ENCODE measurements at places on chromosomes 16 and 17.
A peak's percentile ranks its signal among the peaks of the same experiment; 100 is the strongest.

GRCh38 chr16:13634253-13634652, 285.7 kb upstream of the ERCC4 start:
- no peak for ATAC-seq

DNA sequence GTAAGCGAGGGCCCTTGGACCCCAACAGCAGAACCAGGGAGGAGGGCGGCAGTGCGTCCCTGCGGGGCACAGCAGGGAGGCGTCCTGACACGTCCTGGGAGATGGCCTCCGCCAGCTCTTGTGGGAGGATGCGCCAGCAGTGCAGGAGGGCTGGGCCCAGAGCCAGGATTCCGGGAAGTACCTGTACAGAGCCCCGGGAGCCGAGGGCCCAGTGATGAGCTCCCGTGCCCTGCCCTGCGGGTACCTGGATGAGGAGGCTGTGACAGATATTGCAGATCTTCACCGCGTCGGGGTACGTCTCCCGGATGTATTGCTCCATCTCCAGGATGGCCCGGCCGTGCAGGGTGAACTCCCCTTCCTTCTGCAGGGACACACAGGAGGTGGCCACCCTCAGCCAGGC, 23.1 kb downstream of the KDM8 start:
- ATAC-seq: no peak

DNA sequence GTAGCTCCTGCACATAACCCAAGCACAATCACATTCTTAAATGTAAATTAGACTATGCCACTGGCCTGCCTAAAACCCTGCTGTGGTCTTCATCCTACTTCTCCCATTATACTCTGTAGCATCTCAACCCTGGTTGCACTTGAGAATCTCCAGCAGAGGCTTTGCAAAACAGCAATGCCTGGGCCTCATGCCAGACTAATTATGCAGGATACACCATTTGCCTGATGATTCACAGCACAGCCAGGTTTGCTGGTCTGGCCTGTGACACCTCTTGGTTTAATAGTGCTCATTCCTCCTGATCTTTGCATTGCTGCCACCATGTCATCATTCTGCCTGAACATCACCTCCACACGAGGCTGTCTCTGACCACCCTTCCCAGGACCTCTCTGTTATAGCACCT, 491.9 kb upstream of the TOM1L1 start:
- no peak for ATAC-seq

GRCh38 chr17:46869975-46870803, 18.8 kb downstream of the WNT9B start:
- ATAC-seq: no peak

- ATAC-seq: no peak
These were observed 50.0 kb upstream of the N4BP1 start for GRCh38 chr16:48659940-48660339.

DNA sequence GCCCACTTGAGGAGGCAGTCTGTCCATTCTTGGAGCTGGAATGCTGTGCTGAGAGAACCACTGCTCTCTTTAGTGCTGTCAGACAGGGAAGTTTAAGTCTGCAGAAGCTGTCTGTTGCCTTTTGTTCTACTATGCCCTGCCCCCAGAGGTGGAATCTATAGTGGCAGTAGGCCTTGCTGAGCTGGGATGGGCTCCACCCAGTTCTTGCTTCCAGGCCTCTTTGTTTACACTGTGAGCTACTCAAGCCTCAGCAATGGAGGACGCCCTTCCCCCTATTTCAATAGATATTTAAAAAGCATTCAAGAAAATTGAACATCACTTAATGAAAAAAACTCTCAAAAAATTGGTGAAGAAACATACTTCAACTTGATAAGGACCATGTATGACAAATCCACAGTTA, 313.5 kb downstream of the PHKB start:
- no peak for ATAC-seq

GRCh38 chr16:5205361-5206040, 107.9 kb upstream of the EEF2KMT start:
- no peak for ATAC-seq

- no peak for ATAC-seq
These were observed 14.9 kb downstream of the CDH16 start for GRCh38 chr16:66903544-66904427.

GRCh38 chr16:22668318-22668717, 145.6 kb upstream of the HS3ST2 start:
- ATAC-seq: no peak

GRCh38 chr16:66551788-66552285, 539 bp upstream of the CKLF start:
- ATAC-seq: no peak

DNA sequence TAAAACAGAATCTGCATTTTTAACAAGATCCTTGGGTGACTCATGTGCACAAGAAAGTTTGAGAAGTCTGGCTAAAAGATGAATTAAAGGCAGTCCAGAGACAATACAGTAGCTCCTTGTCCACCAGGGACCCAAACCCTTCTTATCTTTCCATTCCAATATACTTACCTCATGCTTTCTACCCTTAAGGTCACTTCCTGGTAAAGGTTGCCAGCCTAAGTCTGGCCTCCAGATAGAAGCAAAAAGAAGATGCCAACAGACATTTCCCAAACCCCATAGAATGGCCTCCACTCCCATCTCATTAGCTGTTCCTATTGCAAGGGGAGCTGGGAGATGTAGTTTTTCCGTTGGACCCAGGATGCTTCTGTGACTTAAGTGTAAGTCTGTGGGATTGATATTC, 101.4 kb upstream of the XYLT1 start:
- no peak for ATAC-seq

DNA sequence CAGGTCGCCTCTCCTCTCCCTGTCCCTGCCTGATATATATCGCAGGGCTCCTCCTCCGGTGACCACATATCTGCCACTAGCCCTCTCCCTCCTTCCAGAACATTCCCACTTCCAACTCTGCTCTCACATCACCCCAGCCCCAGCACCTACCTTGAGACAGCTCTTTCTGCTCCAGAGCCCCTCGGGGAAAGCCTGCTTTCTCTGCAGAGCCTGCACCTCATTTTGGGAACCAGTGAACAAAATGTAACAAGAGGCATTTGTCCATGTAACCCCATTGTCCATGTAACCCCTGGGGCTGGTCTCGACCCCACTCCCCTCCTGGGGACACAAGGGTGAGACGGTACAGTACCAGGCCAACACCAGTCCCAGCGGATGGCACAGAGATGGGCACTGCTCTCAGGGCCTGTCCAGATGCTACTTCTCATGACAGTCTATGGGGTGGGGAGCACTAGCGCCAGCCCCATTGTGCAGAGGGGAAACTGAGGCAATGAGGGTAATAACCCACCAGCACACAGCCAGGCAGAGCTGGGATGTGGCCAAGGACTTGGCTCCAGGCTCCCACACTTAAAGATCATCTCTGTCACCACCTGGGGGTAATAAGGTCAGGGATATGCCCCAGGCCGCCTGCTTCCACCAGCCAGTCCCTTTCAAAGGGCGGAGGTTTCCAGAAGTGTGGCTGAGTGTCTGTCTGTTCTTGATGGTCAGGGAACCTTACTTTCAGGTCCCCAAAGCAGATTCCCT, 42.9 kb downstream of the TBC1D16 start:
- ATAC-seq: no peak

GRCh38 chr17:36128411-36128978, 24.9 kb downstream of the CCL4 start:
- no peak for ATAC-seq

- no peak for ATAC-seq
These were observed 12.6 kb downstream of the SNX20 start for GRCh38 chr16:50668368-50669008.

- ATAC-seq: no peak
These were observed 184.9 kb downstream of the PARN start for GRCh38 chr16:14444979-14445810.

DNA sequence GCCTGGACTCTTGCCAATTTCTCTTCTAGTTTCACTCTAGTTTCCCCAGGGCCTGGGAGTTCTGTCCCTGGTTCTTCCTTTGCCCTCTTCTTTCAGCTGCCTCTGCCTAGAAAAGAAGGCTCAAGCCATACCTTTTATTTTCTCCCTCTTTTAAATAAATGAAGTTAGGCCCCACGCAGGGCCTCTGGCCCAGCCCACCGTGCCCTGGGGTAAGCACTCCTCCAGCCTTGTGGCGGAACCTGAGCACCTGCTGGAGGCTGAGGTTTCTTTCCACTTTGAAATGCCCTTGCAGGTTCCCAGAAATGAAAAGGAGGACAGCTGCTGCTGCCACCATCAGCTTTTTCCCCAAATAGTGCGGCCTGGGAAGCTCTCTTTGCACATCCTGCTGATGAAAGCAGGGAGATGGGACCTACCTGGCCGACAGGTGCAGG, 139.4 kb downstream of the CCDC182 start:
- ATAC-seq: peak; percentile 52

DNA sequence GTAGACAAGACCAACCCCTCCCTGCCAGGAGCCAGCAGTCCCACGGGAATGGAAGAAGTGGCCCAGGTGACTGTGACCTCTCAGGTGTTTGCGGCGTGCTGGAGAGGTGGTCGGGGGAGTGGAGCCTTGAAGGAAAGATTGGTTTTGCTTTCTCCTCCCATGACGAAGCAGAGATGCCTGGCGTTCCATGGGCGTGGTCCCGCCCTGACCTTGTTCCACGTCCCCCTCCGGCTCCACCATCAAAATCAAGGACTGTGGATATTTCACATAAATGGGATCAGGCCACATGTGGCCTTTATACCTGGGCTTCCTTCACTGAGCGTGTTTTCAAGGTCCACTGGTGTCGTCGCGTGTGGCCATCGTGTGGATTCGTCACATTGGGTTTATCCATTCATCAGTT, 270.6 kb upstream of the TNRC6C start:
- no peak for ATAC-seq

DNA sequence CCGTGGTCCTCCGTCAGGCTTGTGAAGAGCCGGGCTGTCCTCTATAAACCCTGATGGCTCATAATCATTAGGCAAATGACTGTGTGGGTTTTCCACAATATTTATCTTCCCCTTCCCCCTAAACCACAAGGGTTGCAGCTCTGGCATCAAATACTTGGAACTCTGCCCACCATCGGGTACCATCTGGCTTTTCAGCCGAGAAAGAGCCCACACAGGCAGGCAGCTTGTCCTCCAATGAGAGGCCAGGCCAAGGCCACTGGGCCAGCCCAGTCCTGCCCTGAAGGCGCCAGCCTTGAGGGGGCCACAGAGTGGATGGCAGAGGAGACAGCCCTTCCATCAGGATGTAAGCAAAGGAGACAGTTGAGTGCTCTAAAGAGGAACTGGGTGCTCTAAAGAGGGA, 31.8 kb upstream of the NAT9 start:
- ATAC-seq: no peak

- no peak for ATAC-seq
These were observed 3.4 kb upstream of the SPOP start for GRCh38 chr17:49681106-49681979.

GRCh38 chr16:728131-728889, 1.4 kb downstream of the HAGHL start:
- ATAC-seq: peak; percentile 63

- peak; percentile 74 for ATAC-seq
These were observed 12.7 kb downstream of the MRM3 start for GRCh38 chr17:794876-795275.

DNA sequence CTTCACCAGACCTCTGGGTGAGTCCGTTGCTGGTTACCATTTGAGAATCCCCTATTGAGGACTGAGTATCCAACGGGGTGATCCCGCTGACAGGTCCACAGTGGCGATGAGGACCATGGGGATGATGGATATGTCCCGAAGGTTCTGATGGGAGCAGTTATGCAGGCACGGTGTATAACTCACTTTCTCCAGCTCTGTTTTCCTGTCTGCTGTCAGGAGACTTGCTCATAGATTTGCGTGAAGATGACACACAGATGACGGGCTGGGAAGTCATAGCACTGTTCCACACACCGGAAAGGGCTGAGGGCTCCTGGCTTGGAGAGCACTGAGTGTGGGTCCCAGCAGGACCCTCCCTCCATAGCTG, 22.2 kb upstream of the ADCY7 start:
- ATAC-seq: no peak

DNA sequence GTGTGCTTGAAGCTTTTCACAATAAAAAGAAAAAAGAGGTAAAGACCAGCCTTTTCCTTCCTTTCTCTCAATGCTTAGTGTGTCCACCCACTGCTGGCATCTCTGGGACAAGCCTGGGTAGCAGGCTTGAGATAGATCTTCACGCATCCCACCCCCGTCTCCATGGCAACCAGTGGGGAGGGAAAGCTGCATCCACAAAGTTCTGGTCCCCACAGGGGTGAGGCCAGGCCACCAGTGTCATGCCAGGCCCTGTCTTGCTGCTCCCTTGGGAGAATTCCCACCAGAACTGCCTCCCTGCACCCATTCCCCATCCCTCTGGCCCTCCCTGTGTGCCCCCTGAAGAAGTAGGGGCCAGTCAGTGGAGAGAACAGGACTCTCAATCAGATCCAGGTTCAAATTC, 259.9 kb downstream of the MRTFB start:
- no peak for ATAC-seq

DNA sequence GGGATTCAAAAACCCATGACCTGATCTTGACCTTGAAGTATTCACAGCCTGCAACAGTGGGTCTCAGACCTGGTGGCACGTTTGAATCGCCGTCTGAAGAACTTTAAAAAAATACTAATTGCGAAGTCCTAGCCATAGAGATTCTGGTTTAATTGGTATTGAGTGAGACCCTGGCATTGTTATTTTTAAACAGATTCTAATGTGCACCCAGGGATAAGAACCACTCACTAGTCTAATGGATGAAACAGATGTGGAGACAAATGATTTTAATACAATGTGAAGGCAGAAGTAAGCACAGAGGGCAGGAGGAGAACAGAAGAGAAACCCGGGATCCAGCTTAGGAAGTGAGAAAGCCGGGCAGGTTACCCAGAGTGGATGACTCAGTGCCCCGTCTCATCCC, 21.2 kb downstream of the TMEM98 start:
- ATAC-seq: no peak

GRCh38 chr17:62715882-62716390, 88.5 kb downstream of the MRC2 start:
- ATAC-seq: no peak

DNA sequence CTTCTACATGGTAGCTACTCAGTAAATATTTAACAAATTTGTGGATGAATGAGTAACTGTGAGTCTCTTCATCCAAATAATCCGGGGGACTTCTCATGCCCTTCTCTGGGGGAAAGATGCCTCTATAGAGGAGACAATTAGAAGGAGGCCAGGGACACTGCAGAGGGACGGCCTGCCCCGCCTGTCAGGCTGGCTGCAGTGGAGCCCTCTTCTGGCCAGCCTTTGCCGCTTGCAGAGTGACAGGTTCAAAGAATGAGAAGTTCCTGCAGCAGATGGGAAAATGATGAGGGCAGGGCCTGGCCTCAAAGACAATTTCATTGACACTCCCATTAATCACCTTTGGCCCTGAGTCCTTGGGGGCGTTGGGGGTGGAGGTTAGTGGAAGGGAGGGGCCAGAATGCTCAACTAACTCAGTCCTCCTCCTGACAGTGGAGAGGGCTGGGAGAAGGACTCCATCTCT, 339.0 kb downstream of the MAF start:
- no peak for ATAC-seq

GRCh38 chr17:30232824-30233427, 2.6 kb downstream of the SLC6A4 start:
- no peak for ATAC-seq

- no peak for ATAC-seq
These were observed 151.0 kb downstream of the SHISA9 start for GRCh38 chr16:13052431-13052830.

- ATAC-seq: no peak
These were observed 121.4 kb downstream of the ZNF778 start for GRCh38 chr16:89338863-89339262.

All from stimulated activated memory B cell treated with anti-CD40 and anti-IgM and Interleukin-4, amounts not matched to agents 10 μg/mL and 1 μg/mL and 100 μg/mL, for 72 hours (primary cell).